AG04450 (cell line): ENCODE measurements at places on chromosomes 5 and 9.

DNA sequence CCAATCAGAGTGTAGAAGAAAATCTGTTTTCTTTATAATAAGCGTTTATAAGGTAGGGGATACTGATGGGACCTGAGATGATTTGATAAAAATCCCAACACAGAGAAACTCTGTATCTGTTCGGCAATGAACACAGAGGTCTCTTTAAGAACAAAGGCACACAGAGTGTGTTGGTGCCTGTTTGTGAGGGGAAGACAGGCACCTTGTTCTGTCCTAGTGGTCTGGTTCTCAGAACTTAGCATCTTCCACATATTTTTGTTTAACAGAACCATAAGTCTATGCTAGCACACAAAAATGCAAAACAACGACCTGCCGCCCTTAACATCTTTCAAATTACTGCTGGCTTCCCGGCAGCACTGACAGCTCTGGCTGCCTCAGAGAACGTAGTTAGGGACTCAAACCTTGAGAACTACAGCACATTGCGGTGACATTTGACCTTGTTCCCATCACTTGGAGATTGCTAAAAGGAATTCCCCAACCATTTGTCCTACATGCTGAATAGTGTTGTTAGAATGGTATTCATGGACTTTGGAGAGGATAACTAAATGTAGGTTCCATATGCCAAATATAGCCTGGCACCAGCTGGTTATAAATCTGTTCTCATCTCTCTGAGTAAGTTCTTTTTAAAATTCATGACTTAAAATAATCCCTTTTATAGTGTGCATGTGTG, 871.7 kb upstream of the TYRP1 start:
- no peak for DNase-seq

- DNase-seq, result no peak
Observed at GRCh38 chr5:65050140-65050539, 281.4 kb downstream of the CWC27 start.

- no peak for DNase-seq
Observed at GRCh38 chr5:119996128-119996527, 366.8 kb downstream of the FAM170A start.

DNA sequence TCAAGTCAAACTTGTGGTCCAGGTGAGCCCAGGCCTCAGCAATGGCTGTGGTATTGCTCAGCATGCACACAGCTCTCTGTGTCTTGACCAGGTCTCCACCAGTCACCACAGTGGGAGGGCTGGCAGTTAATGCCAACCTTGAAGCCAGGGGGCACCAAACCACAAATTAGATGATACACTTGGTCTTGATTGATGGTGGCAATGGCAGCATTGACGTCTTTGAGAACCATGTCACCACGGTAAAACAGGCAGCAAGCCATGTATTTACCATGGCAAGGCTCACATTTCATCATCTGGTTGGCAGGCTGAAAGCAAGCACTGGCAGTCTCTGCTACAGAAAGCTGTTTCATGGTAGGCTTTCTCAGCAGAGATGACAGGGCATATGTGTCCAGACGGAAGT, 40.0 kb downstream of the NIM1K start:
- DNase-seq, result no peak

DNA sequence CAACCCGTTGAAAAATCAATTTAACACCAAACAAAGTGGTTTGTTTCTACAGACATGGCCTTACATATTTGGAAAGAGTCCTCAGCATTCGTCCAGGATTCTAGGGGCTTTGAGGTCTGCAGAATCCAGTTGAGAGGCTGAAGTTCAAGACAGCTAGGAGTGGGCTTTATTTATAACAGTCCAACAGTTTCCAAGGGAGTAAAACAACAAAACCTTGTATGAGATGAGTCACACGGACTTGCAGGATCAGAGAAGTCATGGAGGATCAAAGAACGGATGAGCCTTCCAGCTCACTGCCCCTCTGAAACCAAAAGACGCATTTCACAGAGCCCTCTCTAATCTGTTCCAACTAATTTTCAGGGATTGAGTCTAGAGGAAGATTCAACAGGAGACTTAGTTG, 11.1 kb upstream of the ESM1 start:
- DNase-seq, result no peak

- no peak for DNase-seq
Observed at GRCh38 chr9:120363697-120364096, 216.3 kb downstream of the CDK5RAP2 start.

- no peak for DNase-seq
Observed at GRCh38 chr9:121748727-121749423, 97.4 kb downstream of the DAB2IP start.

- DNase-seq, result no peak
Observed at GRCh38 chr5:172145870-172146747, 41.9 kb downstream of the STK10 start.

GRCh38 chr9:69195668-69196067, 21.6 kb downstream of the TJP2 start:
- no peak for DNase-seq

DNA sequence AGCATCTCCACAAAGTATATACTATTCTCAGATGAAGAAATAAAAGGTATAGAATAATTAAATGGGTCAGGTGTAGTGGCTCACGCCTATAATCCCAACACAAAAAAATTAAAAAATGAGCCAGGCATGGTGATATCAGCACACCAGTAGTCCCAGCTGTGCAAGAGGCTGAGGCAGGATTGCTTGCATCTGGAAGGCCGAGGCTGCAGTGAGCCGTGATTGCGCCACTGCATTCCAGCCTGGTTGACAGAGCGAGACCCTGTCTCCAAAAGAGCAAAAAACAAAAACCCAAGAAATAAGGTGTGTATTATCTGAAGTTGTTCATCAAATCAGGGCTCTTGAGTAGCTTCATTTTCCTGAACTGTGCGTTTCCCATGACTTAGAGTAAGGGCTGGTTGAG, 83.2 kb upstream of the MYO10 start:
- DNase-seq, result no peak

DNA sequence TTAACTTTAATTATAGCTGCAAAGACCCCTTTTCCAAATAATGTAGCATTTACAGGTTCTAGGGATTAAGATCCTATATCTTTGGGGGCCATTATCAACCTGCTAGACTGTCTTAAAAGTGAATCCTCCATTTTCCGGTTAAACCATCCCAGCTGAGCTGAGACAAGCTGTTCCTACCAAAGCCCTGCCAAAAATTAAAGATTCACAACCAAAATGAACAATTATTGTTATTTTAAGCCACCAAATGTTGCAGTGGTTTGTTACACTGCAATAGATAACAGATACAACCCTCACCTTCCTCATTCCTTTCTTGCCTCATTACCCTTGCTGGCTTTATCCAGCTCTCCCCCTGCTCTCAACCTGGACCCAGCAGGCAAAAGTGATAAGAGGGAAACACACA, 343.4 kb downstream of the CDK5RAP2 start:
- no peak for DNase-seq

GRCh38 chr5:90410178-90410762, 714 bp upstream of the CETN3 start:
- DNase-seq, result no peak

GRCh38 chr9:13990994-13991393, 322.9 kb downstream of the NFIB start:
- DNase-seq, result no peak

DNA sequence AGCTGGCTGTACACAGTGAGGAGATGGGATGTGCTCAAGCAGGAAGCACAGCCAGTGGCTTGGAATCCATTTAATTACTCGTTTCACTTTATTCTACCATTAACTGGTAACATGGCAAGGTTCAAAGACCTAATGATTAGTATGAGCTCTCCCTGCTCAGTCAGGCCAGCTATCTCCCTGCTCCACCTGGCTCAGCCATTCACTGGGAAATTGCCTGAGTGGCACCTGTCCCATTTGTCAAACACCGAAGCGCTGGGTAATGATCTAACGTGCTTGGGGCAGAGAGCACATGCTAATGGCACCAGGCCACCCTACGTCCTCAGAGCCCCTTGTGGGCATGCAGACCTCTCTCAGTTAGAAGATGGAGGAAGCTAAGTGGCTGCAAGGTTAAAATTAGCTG, 162.2 kb downstream of the TTLL11 start:
- no peak for DNase-seq

GRCh38 chr9:20418485-20418884, 203.8 kb downstream of the MLLT3 start:
- no peak for DNase-seq

DNA sequence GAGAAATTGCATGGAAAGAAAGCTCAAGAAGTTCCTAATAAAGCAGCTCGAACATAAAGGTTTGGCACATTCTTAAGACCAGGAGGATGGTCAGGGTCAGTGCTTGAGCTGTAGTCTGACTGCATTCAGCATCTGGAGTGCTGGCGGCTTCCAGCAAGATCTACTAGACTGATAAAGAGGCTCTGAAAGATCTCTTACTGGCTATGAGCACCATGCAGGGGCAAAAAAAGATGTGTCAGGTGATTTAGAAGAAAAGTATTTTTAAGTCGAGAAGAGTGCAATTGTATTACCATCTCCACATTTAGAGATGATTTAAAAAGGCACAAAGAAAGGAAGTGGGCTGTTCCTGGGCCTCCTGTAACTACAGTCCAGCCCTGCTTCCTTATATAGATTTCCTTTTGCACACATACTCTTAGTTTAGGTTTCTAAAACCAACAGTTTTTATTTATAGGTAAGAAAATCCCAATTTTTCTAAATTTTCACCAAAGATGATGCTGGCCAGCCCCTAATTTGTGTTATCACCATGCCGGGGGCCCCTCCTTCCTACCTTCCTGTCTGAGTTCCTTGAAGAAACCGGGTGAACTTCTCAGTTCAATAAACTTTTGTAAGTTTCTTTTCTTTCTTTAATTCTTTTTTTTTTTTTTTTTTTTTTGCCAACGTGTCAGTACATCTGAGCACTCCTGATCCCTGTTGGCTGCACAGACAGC, 65.9 kb upstream of the PLPP1 start:
- no peak for DNase-seq
